ENCODE measurements at places on chromosomes 1 and 21. TPM values are rescaled to one million over a fixed set of nuclear protein-coding genes. Genes with fewer than 3 reads are reported as not detected.

DNA sequence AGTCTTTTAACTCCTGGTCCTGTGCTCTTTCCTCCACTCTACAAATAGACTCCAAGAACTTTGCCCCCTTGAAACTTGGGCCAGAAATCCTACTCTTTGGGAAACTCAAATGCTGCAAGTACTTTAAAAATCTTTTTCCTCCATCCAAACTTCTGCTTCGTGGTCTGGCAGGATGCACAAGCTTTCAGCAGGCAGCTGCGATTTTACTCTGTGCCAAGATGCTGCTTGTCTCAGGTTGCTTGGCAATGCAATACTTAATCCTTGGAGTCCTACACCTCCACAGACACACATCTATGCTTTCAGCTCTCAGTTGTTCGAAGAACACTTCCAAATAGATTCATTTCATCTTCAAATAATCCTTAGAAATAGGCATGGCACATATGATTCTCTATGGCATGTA is 435.3 kb upstream of the USP24 start:
- DNase-seq, result no peak

- DNase-seq, result no peak
Observed at GRCh38 chr1:59379371-59379728, 82.5 kb downstream of the FGGY start.

DNA sequence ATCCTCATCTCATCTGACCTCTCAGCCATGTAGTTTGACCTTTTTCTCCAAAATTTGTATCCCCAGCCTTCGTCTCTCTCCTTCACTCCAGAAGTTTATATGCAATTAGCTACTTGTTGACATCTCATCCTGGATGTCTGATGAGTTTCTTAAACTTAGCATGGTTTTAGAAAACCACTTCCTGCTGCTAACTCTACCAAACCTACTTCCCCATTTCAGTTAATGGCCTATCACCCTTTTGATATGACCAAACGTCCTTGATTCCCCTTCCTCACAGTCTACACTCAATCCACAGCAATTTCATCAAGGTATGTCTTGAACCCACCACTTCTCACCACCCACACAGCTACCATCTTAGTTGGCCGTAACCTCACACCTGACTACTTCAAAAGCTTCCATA is 121.9 kb downstream of the LRRC40 start:
- DNase-seq, result no peak

- no peak for DNase-seq
Observed at GRCh38 chr1:205817988-205818387, 5.0 kb upstream of the SLC41A1 start.

GRCh38 chr1:197156692-197157091 is 10.2 kb upstream of the ASPM start:
- DNase-seq, result no peak

DNA sequence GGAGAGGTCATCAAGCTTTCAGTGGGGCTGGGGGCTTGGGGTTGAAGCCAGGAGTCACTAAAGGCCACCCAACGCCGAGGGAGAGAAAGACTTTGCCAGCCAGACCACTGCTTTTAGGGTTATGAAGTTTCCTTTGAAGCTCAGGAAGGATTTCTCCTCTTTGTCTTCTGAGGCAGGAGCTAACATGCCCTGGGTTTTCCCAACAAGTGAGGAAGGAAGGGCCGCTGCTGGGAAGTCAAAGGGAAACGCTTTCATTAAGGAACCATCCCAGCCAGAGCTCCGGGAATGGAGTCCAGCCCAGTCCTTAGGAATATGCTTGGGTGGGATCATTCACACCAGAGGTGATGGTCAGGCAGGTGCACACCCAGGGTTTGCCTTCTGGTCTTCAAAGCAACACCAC is 436.9 kb downstream of the PRDM2 start:
- no peak for DNase-seq

- no peak for DNase-seq
Observed at GRCh38 chr1:201535046-201535918, 3.6 kb upstream of the NAV1 start.

DNA sequence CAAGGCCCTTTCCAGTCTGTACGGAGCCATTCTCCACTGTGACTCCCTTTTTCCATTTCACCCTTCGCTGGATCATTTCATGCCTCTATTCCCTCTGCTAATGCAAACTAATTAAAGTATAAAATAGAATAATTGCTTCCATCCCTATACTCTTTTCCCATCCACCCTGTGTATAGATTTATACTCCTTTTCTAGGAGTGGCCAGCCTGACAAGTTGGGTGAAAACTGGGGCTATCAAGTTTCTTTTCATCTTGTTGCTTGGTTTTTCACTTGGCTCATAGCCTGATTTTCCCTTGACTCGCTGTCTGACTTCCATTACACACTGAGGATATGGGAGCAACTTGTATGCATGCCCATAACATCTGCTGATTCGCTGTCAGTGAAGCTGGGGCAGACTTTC is 107.0 kb downstream of the PLXNA2 start:
- DNase-seq, result no peak

GRCh38 chr1:41360074-41360785 is 1.0 kb upstream of the FOXO6 start:
- DNase-seq, result peak; percentile 82

- DNase-seq, result peak; percentile 82
Observed at GRCh38 chr1:18949686-18950400, 6.6 kb downstream of the IFFO2 start.

DNA sequence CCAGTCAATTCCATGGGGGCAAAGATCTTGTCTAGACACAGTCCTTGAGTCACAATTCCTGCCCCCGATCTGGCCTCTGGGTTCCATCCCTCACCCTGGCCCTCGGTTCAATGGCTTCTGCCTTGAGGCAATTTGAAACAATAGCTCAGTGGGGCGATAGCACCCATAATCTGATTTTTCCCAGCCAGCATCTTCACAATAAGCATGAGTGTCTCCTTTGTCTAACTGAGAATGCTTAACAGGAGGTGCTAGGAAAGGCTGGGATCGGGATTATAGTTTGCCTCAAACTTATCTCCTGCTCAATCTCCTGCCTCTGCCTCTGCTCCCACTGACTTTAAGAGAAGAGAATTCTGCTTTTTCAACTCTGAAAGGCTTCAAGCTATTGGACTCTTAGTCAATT is 293.9 kb upstream of the PROX1 start:
- DNase-seq, result no peak

GRCh38 chr1:25442178-25442577 is 11.5 kb downstream of the MACO1 start:
- no peak for DNase-seq

GRCh38 chr1:109850194-109850593 is 60.5 kb upstream of the CSF1 start:
- DNase-seq, result no peak

GRCh38 chr1:37793773-37794371 is at the start of gene MANEAL:
Gene MANEAL, plus strand, starts transcription at chr1:37793847. Its CDS starts 336 bp downstream, at chr1:37794183.
- peak; percentile 89 for DNase-seq

- no peak for DNase-seq
Observed at GRCh38 chr1:208222376-208223126, 21.6 kb downstream of the PLXNA2 start.

- DNase-seq, result no peak
Observed at GRCh38 chr21:16070207-16070651, 340.4 kb downstream of the USP25 start.

- DNase-seq, result no peak
Observed at GRCh38 chr1:18362150-18362549, 118.6 kb upstream of the KLHDC7A start.

DNA sequence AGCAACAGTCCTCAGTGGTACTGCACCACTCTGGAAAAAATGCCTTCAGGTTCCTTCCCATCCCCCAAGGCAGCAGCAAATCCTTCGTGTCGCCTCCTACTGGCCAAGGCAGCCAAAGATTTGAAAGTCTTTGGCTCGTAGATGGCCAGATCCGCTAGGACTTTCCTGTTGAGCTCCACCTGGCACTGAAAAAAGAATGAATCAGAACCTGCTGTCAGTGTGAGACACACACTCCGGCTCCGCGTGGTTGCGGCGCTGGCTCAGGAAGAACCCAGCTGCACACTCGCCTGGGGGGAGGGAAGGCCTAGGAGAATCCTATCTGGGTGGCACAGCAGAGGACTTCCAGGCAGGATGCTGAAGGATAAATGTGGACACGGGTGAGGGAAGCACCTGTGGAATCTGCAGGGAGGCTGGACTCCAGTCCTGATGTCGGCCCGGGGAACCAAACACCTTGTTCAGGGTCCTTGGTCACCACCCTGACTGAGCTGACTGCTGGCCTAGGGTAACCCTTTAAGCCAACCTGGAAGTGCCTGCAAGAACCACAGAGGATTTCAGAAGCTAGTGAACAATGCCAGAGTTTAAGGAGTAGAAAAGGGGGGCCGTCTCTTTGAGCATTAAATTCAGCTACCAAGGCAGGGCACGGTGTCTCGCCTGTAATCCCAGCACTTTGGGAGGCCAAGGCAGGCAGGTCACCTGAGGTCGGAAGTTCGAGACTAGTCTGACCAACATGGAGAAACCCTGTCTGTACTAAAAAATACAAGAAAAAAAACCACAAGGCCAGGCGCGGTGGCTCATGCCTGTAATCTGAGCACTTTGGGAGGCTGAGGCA is 3.2 kb upstream of the CCNL2 start:
- peak; percentile 88 for DNase-seq

DNA sequence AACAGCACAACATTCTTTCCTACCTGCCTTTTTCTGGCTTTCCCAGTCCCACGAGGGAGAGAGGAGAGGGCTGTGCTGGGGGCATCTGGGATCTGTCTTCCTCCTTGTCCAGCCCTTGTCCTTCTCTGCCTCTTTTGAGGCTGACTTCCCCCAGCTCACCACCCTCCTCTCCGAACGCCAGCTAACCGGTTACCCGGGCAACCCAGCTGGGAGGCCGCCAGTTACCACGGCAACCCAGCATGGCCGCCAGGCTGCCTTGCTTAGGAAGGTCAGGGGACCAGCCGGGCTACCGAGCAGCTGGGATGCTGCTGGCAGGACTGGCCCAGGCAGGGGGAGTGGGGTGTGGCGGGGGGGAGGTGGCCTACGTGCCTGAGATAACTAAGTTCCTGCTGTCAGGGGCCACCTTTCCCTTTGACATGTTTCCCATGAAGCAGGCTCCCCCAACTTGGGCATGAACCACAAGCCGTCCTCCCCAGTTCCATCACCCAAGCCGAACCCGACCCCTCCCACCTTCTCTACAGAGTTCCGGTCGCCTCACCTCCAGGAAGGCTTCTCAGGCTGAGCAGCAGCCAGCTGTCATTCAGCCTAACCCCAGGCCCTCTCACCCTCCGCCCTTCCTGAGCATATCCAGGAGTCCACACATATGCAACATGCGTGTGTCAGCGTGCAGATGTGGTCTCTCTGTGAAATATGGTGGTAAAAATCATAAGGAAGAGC is 8.7 kb downstream of the PLEKHA6 start:
- DNase-seq, result peak; percentile 96

- no peak for DNase-seq
Observed at GRCh38 chr1:64877151-64877550, 89.2 kb downstream of the JAK1 start.

DNA sequence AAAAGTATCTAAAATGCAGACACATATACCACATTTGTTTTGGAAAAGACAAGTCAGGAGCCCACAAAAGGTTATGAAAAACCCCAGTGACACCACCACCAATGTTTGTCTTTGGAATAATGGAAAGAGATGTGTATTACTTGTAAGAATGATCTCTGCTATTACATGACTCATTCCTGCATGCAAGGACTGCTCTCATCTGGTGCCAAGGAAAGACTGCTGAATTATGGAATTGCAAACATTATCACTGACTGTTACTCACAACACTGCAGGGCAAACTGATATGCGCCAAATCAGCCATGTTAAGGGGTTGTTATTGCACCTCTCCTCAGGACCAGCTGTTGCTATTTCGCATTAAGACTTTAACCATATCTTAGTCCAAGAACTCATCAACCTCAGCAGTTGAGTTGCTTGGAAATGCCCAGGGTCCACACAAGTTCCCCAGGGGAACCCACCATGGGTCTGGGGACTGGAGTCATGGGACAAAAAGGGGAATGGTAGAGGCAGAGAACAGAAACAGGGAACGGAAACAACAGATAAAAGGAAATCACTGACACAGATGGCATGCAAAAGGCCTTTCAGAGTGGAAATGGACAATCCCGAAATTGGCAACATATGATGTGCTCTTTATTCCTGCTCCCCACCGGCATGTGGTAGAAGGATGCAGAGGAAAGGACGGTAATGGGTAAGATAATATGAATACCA is 34.4 kb downstream of the CAPZB start:
- no peak for DNase-seq

GRCh38 chr1:75345538-75346292 is 211.5 kb downstream of the LHX8 start:
- DNase-seq, result no peak

GRCh38 chr1:84851839-84852238 is 41.2 kb downstream of the LPAR3 start:
- DNase-seq, result no peak

DNA sequence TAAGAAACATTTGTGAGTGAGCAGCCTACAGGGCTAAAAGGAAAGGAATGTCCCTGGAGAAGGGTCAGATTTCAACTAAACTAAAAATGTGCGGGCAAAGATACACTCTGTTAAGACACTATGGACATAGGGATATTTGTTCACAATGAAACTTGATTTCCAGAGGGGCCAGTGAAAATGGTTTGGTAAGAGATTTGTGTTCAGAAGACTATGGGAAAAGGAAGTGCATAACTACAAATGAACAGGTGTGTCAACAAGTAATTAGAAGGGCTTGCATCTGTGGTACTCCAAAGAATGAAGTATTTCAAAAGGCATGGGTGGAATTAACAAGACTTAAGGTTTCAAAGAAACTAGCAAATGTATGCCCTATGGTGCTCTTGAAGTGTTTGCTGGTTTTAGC is 60.4 kb downstream of the NME7 start:
- DNase-seq, result no peak

GRCh38 chr1:22347854-22348760 is 103.5 kb upstream of the ZBTB40 start:
- no peak for DNase-seq

DNA sequence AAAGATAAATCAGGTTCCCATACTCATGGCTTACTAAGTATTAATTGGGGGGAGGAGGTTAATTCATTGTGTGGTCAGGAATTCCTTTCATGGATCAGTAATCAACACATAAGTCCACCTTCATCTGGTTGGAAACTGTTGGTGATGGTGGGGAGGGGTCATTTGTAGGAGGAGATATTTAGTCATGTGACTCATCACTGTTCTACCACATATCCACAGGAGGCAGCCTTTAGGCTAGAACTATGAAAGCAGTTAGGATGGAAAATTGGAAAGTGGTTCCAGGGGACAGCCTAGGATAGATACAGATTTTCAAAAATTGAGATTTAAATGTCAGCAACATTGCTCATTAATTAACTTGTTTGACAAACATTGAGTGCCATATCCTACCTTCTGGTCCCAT is 122.8 kb upstream of the PAXBP1 start:
- DNase-seq, result no peak

GRCh38 chr1:224623310-224623714 is 7.2 kb downstream of the CNIH3 start:
- no peak for DNase-seq

GRCh38 chr1:81920245-81920740 is 119.6 kb downstream of the ADGRL2 start:
- DNase-seq, result peak; percentile 30

- peak; percentile 31 for DNase-seq
Observed at GRCh38 chr21:44499211-44499560, 40.8 kb downstream of the KRTAP10-1 start.

Gene PTCH2
- 0.18 TPM for total RNA-seq

Gene OSCP1
- 4.6 TPM for total RNA-seq

Gene PLA2G2D
- total RNA-seq, result not detected

Gene SPRR3
- not detected for total RNA-seq

Gene SNAPIN
- total RNA-seq, result 48.5 TPM

Gene C1QB
- total RNA-seq, result not detected

Gene ANGPTL3
- total RNA-seq, result 0.04 TPM

Gene MYCL
- total RNA-seq, result 52.5 TPM

Gene RNU1-3
- under 0.01 TPM for total RNA-seq

Gene KPRP
- total RNA-seq, result not detected

Gene LCE1D
- not detected for total RNA-seq

Gene PLOD1
- total RNA-seq, result 90.7 TPM
